ENCODE measurements at places on chromosomes 6 and 20.

- DNase-seq: no peak
Observed at GRCh38 chr6:52741872-52742271, 21.4 kb downstream of the GSTA2 start.

- no peak for DNase-seq
Observed at GRCh38 chr20:23156842-23157423, 70.8 kb upstream of the CD93 start.

- DNase-seq: no peak
Observed at GRCh38 chr6:48183178-48183577, 72.2 kb upstream of the PTCHD4 start.

DNA sequence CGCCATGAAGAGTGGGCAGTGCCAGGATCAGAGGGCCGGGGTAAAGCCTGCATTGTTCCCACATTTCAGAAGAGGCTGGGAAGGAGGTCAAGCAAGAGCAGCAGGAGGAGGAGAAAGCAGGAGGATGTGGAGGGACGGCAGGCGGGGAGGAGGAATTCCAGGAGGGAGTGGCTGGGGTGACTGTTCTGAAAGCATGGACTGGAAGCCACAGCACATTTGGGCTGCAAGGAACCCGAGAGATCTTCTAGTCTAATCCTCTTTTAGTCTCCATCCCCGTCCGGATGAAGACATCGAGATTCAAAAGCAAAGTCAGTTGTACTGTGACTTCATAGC lies 76.9 kb downstream of the FAM50B start:
- no peak for DNase-seq

- DNase-seq: no peak
Observed at GRCh38 chr6:68054756-68055155, 580.3 kb upstream of the ADGRB3 start.

GRCh38 chr6:90350689-90351554 lies 54.3 kb upstream of the BACH2 start:
- peak; percentile 6 for DNase-seq

- DNase-seq: no peak
Observed at GRCh38 chr6:100234625-100235024, 230.1 kb downstream of the SIM1 start.

GRCh38 chr20:15176929-15177328 lies 839.5 kb upstream of the FLRT3 start:
- DNase-seq: no peak

GRCh38 chr6:81999826-82000225 lies 247.3 kb upstream of the TENT5A start:
- no peak for DNase-seq

DNA sequence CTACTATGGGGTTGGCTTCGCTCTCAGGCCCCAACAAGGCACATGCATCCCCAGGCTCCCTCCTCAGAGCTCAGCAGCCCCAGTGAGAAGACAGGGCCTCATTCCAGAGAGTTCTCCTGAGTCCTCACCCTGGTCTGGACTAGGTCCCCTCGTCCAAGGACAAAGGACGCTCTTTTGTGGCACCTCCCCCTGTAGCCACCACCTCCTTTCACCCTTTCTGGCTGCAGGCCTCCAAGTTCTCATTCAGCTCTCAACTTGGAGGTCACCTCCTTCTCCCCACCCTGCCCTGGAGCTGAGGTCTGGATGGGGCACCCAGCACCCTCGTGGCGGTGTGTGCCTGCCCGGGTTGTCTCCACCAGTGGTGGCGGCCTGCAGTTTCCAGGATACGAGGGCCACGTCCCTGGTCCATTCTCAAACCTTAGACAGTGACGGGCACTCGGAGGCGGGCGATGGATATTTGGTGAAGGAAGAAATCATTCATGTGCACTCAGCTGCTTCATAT lies 2.5 kb downstream of the UNC93A start:
- DNase-seq: no peak

DNA sequence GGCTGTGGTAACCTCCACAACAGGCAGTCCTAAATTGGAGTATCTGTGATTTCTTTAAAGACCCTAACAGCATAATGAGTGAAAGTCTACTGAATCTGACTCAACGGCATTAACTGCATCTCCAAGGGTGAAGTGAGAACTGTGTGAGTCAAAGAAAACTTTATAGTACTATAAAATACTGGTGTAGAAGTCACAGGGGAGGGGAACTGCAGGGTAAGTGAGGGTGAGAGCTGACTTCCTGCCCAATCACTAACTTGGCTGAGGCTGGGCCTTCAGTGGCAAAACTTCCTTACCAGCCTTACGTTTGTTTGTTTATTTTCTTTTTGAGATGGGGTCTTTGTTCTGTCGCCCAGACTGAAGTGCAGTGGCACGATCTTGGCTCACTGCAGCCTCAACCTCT lies 109.8 kb downstream of the PTPRK start:
- no peak for DNase-seq

GRCh38 chr20:24868959-24869358 lies 80.1 kb upstream of the CST7 start:
- no peak for DNase-seq

DNA sequence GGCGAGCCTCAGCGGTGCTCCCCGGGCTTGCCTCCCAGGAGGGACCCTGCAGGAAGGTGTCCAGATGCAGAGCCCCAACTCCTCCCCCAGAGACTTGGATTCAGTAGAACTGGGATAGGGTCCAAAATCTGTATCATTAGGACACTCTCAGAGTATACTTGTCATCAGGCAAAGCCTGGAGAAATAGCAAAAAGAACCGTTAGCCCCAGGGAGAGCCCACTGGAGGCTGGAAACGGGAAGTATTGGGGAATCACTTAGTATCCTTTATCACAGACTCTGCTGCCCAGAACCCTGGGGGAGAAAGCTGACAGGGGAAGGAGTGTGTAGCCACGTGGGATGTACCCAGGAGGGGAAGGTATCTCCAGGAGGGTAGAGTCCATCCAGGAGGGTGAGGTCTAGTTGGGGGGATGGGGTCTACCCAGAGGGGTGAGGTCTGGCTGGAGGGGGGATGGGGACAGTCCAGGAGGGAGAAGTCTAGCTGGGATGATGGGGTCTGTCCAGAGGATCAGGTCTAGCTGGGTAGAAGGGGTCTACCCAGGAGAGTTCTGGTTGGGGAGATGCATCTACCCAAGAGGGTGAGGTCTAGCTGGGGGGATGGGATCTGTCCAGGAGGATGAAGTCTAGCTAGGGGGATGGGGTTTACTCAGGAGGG lies 107.2 kb downstream of the LY86 start:
- DNase-seq: no peak

DNA sequence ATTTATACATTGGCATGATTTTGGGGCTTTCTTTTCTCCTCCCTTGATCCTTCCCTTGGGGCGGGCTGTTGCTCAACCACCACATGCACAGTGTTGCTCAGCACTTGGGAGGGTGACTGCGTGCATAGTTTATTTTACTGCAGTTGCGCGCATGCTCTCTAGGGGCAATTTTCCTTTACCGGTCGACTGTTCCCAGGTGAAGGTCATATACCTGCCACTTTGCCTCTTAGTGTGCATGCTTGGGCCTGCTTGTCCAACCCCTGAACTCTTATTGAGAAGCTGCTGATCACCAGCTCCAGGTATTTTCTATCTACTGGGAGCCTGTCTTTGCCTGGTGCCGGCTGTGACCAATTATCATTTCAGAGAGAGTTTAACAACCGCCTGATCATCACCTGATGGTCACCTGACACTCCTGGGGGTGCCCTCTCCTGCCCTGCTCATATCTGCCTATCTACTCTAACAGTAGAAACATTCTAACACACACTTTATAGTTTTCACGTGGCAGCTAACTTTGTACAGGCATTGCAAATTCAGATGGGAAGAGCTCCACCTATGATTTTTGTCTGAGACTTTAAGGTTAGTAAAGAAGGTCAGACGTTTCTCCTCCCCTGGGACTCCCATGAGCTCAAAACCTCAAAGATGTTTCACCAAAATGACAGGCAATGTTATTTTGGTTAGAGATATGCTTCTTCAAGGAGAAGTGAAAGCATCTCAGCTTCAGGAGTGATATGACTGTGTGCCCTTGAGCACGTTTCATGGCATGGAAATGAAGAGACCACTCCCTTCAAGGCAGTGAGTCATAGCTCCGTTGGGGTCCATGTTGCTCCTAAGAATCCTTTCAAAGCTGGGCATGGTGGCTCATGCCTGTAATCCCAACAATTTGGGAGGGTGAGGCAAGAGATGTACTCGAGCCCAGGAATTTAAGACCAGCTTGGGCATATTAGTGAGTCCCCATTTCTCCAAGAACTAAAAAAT lies 227.5 kb upstream of the MYLIP start:
- DNase-seq: no peak

GRCh38 chr20:59019217-59019616 lies at the start of gene TUBB1:
TSS of gene TUBB1 (plus strand) at chr20:59019429. CDS start at chr20:59019523, 94 bp downstream.
- no peak for DNase-seq

GRCh38 chr20:5074232-5074674 lies 45.5 kb downstream of the PCNA start:
- DNase-seq: no peak
